ENCODE measurements at places on chromosomes 6 and 20.

- no peak for DNase-seq
Observed at GRCh38 chr20:44532981-44533331, 11.1 kb upstream of the SERINC3 start.

GRCh38 chr6:129331450-129332138 is 378.4 kb downstream of the ARHGAP18 start:
- DNase-seq, result no peak

DNA sequence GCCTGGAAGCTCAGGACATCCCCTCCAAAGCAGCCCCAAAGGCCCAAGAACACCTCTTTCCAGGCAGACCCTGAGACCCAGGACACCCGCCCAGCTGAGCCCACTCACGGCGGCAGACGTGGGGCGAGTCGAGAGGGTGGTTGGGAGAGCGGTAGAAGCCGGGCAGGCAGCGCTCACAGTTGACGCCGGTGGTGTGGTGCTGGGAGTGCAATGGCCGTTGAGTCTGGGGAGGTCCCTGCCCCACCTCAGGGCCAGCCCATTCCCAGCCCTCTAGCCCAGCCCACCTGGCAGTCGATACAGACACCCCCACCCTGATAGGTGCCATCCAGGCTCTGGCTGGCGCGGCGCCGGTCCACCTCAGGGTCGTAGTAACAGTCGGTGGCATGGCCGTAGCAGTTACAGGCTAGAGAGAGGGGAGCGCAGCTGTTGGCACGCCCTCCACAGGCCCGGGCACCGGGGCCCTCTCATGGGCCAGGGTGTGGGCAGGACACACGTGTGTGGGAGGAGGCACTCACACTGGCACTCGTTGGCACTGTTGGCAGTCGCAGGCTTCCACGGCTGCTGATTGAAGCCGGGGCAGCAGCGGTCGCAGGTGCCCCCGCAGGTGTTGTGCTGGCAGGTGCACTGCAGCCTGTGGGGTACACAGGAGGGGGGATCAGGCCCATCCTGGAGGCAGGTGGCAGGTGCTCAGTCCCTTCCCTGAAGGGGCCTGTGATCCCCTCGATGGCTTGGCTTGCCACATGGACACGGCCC is 20.5 kb downstream of the LAMA5 start:
- DNase-seq, result no peak

DNA sequence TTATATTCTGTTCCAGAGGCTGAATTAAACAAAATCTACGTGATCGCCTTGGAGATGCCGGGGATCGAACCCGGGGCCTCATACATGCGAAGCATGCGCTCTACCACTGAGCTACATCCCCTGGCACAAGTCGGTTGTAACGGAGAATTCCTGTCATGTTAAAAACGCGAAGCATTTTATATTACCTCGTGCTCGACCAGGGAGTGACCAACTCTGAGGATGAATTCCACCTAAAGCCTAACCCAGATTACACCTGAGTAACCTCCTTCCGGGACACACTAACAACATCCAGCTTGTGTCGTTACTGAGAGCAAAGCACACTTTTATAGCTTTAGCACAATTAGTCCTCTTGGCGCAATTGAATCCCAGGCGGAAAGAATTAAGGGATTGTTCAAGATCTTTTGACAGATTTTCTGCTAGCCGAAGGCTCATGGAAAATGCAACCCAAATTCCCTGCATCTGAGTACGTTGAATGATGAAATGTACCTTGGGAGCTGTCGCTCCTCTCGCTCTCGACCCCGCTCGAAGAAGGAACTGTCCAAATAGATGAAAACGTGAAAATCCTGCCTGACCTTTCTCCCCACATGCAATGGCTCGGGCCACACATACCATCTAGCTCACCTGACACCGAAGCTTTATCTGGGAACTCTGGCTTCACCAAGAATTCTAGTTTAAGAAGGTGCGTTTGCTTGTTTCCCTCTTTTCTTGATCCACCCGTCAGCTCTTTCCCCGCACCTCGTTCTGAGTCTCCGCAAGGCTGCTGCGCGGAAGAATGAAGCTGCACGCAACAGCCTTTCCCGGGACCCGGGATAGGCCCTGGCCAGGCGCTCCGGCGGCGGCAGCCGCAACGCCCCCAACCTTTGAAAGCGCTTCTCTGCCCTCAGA is 148.3 kb downstream of the GPX5 start:
- DNase-seq, result peak; percentile 71

GRCh38 chr6:89255417-89255816 is 38.3 kb upstream of the GABRR1 start:
- DNase-seq, result no peak

DNA sequence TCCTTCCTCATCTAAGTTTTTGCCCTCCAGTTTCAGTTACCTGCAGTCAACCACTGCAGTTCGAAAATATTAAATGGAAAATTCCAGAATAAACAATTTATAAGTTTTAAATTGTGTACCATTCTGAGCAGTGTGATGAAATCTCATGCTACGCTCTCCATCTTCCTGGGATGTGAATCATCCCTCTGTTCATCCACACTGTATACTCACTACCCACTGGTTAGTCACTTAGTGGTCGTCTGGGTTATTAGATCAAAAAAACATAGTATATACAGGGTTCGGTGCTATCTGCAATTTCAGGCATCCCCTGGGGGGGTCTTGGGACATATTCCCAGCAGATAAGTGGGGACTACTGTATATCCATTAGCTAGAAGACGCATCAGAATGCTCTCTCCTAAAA is 151.9 kb upstream of the SLC22A16 start:
- DNase-seq, result no peak

GRCh38 chr6:135014353-135014832 is 40.2 kb downstream of the HBS1L start:
- DNase-seq, result no peak

GRCh38 chr6:159089909-159090308 is 45.1 kb upstream of the TAGAP start:
- DNase-seq, result no peak

DNA sequence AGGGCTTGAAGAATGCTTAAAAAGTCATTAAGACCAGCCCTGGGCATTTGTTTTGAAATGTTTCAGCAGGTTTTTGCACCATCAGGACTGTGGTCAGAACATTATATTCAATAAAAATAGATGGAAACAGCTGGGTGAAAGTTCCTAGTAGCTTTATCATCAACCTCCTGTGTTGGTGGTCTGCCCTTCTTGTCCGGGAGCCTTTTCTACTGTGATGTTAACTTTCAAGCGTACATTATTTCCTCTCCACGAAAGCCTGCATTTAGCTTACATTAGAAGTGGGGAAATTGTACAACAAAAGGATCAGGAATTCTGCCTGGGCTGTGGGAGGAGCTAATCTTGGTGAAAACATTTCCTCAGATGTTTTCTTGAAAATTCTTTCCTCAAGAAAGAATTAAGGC is 71.1 kb downstream of the LAMA4 start:
- DNase-seq, result no peak

DNA sequence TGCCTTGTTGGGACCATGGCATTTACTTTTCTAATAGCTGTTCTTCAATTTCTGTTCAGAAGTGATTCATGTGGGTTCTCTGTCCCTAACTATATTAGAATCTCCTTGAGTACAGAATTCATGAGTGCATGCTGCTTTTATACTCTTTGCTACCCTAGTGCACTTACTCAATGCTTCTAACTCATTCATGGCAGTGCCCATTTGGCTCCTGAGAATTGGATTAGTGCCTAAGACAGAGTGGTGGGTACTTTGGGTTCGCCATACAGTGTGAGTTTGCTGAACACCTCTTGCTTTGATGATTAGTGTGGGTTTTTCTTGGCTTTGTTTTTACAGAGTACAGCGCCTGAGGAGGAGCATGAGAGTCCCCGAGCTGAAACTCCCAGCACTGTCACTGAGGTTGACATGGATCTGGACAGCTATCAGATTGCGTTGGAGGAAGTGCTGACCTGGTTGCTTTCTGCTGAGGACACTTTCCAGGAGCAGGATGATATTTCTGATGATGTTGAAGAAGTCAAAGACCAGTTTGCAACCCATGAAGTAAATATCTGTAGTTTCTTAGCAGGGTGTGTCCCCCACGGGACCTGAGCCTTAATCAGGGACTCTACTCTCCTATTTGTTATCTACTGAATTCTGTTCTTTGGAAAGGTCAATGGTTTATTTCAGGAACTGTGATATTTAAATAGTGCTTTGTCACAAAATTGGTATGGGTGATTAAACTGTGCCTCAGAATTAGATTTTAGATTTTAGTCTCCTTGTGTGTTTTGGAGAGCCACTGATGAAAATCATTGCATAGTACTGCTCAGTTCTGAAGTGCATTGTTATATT is 150.7 kb downstream of the UTRN start:
- DNase-seq, result no peak

DNA sequence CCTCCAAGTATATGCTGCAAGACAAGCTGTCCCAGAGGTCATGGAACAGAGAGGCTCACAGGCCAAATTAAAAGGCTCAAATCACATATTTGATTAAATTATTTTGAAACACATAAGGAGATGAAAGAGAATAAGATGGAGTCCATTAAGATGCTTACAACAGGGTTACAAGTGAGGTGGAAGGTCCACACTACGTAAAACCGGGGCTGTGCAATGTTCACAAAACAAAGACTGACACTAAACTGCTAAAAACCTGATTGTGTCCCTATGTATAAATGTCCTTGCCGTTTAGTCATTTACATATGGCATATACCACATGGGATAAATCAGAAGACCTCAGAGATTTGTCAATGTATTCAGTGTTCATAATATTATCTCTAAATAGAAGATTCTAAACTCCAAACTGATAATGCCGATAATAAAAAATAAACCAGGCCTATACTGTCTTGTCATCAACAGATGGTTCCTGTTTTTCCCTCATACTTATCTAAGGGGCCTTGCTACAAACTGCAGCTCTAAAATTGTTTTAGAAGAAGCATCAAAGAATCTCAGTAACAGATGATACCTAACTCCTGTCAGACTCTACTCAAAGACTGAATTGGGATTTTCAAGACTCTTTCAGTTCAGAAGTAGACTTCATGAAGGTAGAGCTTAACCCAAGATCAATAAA is 51.8 kb upstream of the RIPOR2 start:
- DNase-seq, result no peak

GRCh38 chr20:5191829-5192569 is 65.2 kb downstream of the CDS2 start:
- peak; percentile 53 for DNase-seq

GRCh38 chr6:161829291-161829729 is 555.4 kb upstream of the AGPAT4 start:
- no peak for DNase-seq

DNA sequence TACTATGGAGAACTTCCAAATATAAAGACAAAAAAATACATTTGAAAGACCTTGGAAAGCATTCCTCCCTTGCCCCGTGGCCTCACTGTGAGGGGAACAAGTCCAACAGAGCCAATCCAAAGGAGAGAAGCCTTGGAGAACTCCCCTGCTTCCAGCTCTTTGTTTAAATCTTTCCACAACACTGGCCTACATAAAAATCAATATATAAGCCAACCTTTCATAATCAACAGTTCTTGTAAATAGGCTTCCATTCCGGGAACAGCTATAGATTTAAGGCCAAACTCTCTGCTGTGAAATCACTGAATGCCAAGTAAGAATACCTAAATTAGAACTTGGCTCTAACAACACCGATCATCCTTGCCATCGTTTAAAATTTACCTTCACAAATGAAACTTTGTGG is 242.1 kb downstream of the HACE1 start:
- no peak for DNase-seq

DNA sequence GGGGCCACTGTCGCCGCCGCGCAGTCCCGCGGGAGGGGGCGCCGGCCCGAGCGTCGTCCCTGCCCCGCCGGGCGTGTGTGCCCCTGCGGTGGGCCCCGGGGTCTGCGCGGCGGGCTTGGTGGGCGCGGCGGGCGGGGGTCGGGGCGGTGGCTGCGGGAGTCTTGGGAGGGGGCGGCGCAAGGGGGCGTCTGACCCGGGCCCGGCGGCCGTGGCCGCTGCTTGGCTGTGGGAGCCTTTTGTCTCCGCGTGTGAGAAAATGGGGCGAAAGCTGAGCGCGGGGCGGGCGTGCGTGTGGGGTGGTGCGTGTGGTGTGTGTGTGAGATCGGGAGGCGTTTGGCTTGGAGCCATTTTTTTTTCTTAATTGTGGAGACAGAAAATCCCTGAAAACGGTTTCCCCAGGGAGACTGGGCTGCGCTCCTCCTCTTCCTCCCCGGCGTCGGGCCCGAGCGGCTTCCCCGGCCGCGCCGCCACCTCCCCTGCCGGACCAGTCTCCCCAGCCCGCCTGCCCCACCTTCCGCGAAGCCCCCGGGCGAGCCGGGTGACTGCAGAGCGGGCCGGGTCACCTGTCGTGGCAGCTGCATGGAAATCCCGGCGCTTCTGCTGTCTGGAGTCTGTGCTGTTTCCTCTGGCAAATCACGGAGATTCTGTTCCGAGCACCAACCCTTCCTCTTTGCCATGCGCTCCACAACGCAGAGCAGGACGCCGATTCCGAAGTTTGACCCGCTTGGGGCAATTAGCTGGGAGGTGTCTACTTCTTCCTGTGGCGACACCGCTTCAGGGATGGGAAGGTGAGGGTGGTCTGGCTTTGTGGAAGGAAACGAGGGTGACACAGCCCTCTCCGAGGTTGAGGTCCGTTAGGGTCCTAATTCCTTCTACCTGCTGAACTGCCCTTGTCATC is 64.4 kb downstream of the GTF2H5 start:
- peak; percentile 82 for DNase-seq

DNA sequence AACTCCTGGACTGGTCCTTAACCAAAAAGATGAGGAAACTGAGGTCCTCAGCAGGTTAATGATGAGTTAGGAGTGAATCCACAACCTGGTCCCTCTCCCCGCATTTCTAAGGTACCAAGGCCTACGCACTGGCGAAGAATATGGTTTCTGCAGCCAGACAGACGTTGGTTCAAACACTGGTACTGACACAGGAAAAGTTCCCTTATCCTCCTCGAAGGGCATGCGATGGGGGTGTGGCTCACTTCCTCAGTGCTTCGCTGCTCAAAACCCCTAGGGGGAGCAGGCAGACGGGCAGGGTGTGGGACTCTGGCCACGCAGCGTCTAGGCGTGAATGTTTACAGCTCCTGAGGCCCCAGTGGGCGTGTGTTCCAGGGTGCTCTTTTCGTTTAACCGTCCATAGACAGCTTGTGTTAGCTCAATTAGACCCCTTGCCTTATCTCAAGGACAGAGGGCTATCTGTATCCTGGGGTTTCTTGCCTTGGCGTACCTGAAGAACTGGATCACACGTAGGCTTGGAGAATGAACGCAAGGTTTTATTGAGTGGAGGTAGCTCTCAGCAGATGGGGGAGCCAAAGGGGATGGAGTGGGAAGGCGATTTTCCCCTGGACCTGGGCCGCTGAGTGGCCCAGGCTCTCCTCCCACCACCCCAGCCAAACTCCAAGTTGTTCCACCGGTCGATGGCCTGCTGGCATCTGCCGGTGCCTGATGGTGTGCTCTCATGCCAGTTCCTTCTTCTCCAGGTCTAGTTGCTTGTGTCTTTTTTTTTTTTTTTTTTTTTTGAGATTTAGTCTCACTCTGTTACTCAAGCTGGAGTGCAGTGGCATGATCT is 31.8 kb upstream of the PTPN1 start:
- DNase-seq, result peak; percentile 72

GRCh38 chr6:64502801-64503200 is 867.2 kb downstream of the PHF3 start:
- DNase-seq, result no peak
